ENCODE measurements at places on chromosomes 2 and 18.

- DNase-seq, result no peak
Measured at GRCh38 chr18:44197832-44198611, 482.7 kb upstream of the SETBP1 start.

GRCh38 chr2:83233326-83233725 lies 1225.8 kb downstream of the SUCLG1 start:
- DNase-seq, result no peak

GRCh38 chr18:13409026-13409425 lies 190.5 kb downstream of the LDLRAD4 start:
- no peak for DNase-seq

GRCh38 chr2:232873909-232874641 lies 4.0 kb downstream of the SNORC start:
- DNase-seq, result no peak

DNA sequence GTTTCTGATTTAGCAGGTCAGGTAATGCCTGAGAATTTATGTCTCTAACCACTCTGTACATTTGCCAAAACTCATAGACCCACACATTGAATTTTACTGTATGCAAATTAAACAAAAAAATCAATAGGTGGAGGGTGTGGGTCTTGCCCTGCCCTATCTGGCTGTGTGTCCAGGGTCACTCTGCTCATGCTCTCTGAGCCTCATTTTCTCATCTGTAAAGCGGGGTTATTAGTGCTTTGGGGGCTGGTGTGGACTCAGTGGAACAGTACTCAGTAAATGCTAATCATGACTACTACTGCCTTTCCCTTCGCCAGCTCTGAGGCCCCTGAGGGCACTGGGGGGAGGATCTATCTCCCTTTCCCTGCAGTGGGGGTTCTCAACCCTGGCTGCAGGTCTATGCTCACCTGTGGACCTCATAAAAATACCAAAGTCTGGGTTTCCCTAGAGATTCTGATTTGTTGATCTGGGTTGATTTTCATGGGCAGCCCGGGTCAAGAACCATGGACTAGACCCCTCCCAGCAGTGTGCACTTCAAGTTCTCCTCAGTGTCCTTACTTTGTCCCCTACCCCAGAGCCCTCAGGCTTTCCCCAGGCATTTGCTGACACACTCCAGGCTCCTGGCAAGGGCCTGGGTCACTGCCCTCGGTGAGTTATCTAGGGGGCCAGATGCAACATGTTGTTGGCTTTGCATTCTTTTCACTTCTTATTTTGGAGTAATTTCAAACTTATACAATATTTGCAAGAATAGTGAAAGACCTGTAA lies 27.5 kb downstream of the MTHFD2 start:
- peak; percentile 66 for DNase-seq

DNA sequence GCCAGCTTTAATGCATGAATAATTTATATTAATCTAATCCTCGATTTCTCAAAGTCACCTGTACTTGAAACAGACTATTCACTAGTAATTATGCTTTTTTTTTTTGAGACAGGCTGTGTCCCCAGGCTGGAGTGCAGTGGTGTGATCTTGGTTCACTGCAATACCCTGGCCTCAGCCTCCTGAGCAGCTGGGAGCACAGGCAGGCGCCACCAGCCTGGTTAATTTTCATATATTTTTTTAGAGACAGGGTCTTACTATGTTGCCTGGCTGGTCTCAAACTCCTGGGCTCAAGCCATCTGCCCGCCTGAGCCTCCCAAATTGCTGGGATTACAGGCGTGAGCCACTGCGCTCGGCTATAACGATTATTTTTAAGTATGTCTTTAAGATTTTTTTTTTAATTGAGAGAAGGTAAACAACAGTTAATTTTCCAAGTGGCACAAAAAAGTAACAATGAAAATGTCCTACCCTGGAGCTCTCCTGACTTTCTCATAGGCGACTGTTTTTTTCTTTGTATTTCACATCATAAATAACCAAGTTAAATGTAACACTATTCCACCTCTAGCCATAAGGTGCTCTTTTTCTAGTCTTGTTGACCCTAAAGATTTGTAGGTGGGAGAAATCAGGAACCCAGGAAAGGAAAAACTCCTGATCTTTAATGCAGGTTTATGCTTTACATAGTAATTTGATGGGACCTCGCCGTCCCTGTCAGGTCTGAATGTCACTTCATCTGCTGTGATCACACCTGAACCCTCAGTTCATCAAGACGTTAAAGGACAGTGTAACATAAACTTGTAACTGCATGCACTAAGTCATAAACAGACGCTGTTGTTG lies 1.3 kb upstream of the ANKRD12 start:
- DNase-seq, result no peak
